ENCODE measurements at places on chromosomes 11 and 22.

- peak; percentile 88 for DNase-seq
Observed at GRCh38 chr11:128342511-128343134, 244.7 kb downstream of the ETS1 start.

DNA sequence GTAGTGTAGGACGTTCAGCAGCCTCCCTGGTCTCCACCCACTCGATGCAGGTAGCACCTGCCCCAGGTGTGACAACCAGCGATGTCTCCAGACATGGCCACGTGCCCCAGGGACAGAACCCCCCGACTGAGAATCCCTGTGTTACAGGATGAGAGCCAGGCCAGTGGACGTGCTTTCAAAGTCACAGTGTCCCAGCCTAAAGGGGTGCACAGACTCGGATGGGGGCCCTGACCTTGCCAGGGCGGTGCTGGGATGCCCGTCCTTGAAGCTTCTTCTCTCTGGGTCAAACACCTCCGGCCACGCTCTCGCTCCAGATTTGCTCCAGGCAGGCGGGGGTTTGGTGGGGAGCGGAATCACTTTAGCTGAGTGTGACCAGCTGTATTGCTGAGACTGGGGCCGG is 23.3 kb upstream of the GAL start:
- no peak for DNase-seq

DNA sequence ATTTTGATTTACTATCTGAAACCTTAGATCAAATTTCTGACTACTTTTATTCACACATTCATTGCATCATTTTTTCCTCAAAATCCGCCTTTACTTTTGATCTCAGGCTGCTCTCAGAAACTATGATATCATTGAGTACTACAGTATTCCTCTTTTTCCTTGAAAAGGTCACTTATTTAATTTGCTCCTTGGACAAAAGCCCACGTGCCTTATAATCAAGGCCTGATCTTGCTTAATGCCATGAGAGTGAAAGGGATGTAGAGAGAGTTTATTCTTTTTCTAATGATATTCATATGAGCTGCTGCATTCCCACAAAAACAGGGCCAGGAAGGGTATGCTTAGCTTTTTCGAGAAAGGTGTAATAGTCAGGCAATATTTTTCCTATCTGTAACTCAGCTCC is 327.0 kb downstream of the ETS1 start:
- no peak for DNase-seq

DNA sequence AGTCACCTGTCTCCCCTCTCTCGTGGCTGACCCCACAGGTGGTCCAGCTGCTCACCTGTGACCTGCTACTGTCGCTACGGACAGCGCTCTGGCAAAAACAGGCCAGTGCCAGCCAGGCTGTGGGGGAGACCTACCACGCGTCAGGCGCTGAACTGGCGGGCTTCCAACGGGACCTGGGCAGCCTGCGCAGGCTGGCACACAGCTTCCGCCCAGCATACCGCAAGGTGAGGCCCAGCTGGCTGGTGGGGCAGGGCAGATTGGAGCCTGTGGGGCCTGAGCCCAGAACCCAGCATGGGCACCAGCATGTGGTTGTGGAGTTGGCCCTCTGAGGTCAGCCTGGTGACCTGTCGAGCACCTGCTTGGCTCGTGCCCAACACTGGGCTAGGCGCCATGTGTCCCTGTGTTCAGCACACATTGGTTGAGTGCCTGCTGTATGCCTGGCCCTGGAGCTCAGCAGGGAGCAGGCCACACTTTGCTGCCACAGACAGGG is 11.9 kb downstream of the SHISA8 start:
- DNase-seq, result no peak

DNA sequence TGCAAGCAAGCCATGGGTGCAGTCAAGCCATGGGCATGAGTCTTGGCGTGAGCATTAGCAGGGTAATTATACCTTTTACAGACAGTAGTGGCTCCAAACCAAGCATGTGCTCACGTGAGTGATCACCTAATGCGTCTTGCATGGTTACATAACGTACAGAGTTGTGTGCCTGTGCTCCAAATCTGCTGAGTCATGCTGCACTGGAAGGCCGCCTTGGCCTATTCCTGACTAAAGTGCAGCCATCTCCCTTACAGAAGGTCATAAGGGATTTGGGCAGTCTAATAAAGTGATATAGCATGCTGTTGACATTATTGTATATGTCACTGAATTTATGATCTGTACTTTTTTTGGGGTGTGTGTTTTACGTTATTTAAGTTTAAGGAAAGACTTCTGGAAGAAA is 102.4 kb downstream of the ARHGAP42 start:
- no peak for DNase-seq

GRCh38 chr11:122690384-122690783 is 34.9 kb downstream of the UBASH3B start:
- no peak for DNase-seq

DNA sequence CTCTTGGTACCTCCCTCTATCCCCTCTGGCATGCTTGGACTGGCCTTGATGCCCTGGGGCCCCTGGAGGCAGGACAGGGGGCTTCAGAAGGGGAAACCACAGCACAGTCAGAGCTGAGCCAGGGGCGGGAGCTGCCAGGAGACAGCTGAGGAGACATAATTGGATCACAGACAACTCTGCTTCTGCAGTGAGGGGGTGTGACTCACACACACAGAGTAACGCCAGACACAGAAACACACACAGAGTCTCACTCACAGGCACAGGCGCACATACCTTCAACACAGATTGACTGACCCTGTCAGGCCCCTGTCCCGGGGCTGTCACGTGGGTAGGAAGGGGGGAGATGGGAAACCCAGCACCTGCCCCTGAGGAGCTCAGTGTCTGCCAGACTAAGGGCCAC is 20.6 kb downstream of the STARD10 start:
- peak; percentile 96 for DNase-seq

- DNase-seq, result peak; percentile 52
Observed at GRCh38 chr22:39665229-39665628, 94.7 kb downstream of the CACNA1I start.

DNA sequence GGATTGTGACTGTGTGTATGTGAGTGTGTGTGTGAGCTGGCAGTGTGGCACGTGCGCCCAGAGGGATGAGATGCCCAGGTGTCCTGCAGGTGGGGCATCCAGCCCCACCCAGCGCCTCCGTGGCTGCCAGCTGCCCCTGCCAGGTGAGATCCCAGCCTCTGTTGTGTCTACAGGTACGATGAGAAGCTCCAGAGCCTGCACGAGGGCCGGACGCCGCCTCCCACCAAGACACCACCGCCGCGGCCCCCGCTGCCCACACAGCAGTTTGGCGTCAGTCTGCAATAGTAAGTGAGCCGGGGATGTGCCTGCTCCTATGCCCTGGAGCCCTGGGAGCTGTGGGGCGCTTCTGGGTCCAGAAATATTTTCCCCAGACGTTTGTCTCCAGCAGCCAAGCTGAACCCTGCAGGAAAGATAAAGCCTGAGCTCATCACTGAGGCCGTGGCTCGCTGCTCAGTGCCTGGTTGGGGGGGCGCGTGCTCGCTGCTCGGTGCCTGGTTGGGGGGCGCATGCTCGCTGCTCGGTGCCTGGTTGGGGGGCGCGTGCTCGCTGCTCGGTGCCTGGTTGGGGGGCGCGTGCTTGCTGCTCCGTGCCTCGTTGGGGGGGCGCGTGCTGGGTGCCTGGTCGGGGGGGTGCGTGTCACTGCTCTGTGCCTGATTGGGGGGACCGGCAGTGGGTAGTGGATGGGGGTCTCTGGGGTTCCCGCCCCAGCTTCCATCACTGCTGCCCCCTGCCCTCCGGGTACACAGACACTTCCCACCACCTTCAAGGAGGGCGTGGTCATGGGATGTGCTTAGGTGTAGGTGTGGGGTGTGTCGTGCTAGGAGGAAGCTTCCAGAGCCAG is 73.2 kb downstream of the ARHGAP8 start:
- DNase-seq, result no peak

- no peak for DNase-seq
Observed at GRCh38 chr11:1878137-1879031, 13.3 kb downstream of the PRR33 start.

- no peak for DNase-seq
Observed at GRCh38 chr11:72625691-72626413, 48.4 kb downstream of the PDE2A start.

- peak; percentile 69 for DNase-seq
Observed at GRCh38 chr22:40855979-40856512, 393 bp downstream of the ST13 start.

DNA sequence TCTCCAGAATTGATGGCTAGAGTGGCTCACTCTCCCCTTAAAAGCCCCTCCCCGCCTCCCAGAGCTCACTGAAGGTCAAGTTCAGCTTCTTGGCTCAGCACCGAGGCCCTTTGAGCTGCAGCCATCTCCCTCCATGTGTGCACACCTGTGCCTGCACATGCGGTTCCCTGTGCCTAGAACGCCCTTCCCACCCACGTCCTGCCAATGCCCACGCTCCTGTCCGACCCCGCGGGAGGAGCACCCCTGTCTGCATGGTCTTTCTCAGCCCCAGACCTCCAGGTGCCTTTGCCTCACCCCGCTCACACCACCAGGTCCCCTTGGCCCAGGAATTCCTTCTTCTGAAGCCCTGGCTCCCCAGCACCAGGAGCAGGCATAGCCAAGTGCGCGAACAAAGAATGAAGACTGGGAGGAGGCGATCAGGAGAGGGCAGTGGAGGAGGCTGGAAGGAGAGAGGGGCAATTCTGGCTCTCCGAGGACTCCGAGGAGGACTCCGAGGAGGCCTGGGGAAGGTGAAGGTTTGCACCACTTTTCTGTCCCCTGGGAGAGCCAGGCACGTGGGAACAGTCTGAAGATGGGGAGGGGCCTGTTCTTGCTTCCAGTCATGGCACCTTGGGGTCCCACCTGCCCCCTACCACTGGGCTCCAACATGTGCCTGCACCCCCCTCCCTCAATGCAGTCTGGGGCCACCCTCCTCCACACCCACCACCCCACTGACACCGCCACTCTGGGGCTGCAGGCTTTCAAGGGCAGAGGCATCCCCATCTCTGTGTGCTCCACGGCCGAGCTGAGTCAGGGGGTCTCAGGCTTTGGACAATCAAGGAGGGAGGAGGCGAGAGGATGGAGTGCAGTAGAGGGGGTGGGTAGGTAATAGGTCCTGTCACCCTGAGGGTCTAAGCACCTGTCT is 17.7 kb downstream of the IGF2 start:
- no peak for DNase-seq

GRCh38 chr22:37431801-37432707 is 4.8 kb upstream of the ELFN2 start:
- DNase-seq, result peak; percentile 95

DNA sequence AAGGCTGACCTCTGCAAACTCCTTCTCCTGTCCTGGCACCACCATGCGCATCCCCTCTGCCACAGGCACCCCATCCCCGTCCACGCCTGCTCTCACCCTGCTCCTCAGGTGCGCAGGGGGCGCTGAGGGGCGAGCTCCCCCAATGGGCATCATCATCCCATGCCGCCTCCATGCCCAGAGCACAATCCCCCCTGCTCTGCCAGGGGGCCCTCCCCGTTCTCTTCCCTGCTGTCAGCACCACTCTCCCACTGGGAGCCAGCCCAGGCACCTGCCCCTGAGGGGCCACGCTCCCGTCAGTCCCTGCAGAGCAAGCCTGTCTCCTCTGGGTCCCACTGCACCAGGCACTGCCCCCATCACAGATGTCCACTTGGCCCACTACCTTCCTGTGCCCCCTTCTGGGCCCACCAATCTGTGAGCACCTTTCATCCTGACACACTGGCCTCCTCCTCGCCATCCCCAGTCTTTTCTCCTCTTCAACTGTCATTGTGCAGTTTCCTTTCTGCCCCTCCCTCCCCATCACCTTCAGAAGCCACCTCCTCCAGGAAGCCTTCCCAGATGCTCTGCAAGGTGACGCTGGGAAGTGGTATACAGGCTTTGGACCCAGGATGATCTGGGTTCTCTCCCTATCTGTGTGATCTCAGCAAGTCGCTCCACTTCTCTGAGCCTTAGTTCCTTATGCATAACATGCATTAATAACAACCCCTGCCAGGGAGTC is 62.6 kb downstream of the CYTH4 start:
- no peak for DNase-seq

Measured in GM23248 (cell line).